ENCODE measurements at places on chromosomes 11 and 22.

- DNase-seq, result peak; percentile 14
Measured at GRCh38 chr22:24969560-24970301, 17.2 kb downstream of the KIAA1671 start.

DNA sequence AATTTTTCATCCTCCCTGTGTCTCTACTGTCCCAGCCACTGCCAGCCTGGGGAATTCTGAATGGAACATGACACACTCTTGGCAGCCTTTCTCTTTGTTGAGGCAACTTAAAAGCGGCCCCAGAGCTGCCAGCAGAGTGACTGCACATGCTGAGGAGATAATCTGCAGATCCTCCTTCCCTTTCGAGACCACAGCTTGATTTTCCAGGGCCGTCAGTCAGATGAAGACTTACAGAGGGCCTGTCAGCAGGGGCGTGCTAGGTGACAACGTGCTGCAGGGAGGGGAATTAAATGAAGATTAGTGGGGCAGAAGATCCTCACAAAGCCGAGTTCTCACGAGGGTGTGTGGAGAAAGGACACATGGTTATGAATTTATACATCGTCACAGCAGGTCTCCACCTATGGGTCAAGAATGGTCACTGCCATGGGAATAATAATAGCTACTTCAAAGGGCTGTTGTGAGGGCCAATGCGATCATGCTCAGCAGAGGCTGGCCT is 193.5 kb upstream of the PITPNB start:
- peak; percentile 71 for DNase-seq

- peak; percentile 85 for DNase-seq
Measured at GRCh38 chr22:28710576-28711191, 30.9 kb downstream of the CHEK2 start.

DNA sequence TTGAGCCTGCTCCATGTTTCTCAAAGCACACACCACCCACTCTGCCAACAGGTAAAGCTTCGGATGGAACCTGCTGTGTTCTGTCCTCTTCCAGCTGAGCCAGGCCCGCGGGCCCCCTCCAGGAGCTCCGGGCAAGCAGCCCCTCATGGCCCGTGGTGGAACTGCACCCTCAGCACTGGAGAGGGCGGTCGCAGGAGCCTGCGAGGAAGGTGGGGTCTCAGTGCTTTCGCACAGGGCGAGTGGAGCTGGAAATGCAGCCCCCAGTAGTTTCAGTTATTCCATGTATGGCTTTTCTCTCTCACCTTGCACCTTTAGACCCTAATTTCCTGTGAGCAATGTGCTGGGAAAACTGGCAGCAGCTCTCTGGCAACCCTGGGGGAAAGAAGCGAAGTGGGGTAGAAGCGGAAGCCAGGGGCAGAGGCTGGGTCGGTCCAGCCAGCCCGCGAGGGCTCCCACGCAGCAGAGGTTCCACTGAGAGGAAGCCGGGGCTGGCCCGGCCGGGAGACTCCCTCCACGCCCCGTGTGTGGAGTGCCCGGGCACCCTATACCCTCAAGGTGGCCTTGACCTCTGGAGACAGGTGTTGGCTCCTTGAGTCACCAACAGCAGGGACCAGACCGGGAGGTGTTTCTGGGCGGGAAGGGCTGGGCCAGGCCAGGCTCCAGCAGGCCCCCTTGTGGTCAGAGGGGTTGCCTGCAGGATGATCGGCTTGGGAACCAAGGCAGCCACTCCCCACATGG is 119.9 kb upstream of the TMEM45B start:
- peak; percentile 33 for DNase-seq

- peak; percentile 89 for DNase-seq
Measured at GRCh38 chr22:35742342-35743100, 24.8 kb downstream of the APOL5 start.

- DNase-seq, result no peak
Measured at GRCh38 chr11:91802475-91802874, 422.1 kb upstream of the FAT3 start.

GRCh38 chr11:32478277-32478731 is 43.0 kb upstream of the WT1 start:
- no peak for DNase-seq

- peak; percentile 43 for DNase-seq
Measured at GRCh38 chr22:30485362-30485988, 13.7 kb upstream of the SEC14L3 start.

- DNase-seq, result no peak
Measured at GRCh38 chr11:119427279-119427678, 4.3 kb upstream of the THY1 start.

GRCh38 chr11:10674911-10675440 is 18.6 kb downstream of the IRAG1 start:
- DNase-seq, result no peak

DNA sequence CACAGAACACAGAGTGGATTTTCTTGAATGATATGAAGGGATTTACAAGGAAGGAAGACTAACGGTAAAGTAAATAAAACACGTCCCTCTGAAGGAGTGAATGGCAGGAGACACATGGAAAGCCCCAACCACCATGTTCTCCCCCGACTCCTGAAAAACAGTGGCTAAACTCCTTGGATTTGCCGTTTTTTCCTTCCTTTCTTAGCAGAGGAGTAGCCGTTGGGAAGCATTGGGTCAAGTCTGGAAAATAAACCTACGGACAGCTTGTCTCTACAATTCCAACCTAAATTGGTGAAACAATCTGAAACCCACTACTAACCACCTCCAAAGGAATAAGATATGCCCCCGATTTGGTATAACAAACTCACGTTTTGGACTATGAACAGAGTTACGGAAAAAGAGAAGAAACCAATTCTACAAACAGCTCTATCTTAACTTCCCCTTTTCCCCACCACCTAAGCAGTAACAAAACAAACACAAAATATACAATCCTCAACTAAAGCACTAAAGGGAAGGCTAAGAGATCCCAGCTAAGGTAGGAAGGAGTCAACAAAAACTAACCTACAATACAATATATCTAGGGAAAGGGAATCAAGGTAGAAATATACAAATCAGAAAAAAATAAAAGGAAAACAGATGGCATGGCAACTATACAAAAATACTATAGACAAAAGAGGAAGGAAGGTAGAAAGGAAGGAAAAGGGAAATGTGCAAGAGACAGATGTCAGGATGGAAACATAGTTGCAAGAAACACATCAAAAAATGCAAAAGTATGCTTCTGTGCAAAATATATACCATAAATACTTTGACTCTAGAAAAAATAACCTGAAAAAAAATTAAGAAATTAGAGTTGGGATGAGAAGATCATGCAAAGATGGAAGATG is 43.8 kb upstream of the LYVE1 start:
- no peak for DNase-seq

GRCh38 chr11:6635082-6635932 is 16.1 kb upstream of the TPP1 start:
- no peak for DNase-seq

DNA sequence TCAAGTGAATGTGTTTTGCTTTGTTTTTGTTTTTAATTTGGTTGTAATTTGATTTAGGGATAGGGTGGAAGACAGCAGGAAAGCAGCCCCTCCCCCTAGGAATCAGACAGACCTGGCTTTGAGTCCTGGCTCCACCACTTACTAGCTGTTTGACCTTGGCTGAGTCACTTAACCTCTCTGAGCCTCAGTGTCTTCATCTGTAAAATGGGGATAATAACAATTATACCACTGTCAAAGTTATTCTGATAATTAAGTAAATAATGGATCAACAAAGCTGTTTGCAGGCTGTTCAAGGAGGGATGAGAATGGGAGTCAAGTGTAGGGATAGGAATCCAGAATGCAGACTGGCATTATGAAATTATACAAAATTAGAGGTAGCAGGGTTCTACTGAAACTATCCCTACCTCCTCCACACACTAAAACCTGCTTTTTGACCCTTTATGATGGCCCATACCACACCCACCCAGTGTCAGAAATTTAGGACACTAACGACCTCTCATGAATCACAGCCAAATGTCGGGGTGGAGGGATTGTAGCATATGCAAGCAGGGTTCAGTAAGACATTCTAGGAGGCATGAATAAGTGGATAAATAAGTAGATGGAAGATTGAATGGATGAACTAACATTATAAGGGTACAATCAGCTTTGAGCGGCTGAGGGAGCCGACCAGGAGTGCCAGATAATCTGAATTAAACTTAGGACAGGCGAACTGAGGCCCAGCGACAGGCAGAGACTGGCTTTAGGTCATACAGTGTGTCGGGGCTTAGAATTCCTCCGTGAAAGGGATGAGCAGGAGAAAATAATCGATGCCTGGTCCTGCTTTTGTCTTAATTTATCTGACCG is 974 bp downstream of the ANAPC15 start:
- peak; percentile 14 for DNase-seq

GRCh38 chr22:17380359-17381087 is 11.3 kb downstream of the CECR2 start:
- no peak for DNase-seq

DNA sequence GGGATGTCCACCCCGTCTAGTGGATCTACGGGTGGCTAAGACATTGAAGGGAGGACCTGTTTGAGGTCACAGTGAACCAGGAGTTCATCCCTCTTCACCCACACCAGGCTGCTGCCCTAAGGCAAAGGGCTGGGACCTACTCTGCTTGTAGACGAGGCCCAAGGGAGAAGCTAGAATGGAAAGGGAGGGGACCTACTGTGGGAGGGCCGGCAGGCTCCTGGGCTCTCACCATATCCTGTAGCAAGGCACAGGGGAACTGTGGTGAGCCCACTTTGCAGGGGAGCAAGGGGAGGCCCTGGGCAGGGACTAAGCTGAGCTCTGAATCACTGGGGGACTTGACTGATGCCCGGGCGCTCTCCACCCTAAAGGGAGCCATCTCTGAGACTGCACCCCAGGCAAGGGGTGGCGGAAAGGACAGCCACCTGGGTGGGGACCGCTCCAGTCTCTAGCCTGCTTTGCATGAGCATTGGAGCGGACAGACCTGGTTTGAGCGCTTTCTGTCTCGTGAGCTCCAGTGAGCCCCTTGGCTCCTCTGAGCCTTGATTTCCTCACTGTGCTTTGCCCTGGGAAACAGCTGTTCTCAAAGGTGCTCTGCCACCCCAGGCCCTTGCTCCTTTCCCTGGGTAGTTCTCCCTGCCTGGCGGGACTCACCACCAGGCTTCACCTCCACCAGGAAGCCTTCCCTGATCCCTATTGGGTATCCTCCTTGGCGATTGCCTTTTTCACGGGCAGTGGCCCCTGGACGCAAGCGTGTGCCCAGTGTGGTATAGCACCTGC is 24.2 kb downstream of the PARVG start:
- no peak for DNase-seq

DNA sequence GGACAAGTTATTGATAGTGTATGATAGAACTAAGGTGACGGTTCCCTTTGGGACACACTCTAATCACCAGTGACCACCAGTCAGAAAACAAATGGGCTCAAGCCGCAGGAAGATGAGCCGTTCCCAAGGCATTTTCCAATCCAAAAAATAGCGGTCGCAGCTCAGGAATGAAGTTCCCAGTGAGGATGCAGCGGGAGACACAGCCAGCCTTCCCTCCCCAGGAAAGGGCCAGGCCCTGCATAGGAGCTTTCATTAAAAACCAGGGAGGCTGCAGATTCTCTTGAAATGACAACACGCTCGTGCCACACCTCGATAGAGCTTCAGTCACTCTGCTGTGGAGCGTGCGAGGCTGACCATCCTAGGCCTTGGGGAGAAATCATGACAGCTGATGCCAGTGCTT is 65.8 kb upstream of the WNT7B start:
- peak; percentile 73 for DNase-seq

DNA sequence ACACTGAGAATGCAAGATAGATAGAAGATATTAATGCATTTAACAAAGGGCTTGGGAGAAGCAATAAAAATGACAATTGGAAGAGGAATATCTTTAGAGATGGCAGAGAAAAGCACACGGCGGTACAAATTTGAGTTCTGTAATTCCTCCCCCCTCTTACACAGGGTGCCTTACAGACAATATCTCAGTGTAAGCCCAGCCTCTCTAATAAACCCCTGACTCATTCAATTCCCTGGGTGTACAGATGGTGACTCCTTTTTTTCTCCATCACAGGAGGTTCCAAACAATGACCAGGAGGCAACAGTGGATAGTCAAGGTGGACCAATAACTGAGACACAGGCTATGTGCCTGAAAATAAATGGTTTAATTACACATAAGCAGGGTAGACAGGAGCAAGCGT is 598.6 kb downstream of the OPCML start:
- no peak for DNase-seq

DNA sequence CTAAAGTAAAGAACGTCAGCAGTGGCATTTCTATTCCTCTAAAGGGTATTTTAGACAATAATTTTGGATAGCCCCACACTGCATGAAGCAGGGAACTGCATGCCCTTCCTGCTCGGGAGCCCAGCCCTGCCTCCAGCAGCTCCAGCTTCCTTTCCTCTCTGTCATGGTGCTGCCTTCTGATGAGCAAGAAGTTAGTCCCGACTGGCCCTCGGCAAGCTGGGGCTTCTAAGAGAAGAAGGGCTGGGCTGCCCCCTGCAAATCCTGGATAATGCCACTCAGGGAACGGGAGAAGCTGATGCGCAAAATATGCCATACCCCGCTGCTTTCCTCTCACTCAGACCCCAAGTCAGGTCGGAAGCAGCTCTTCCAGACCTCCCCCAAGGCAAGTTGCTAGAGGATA is 296.4 kb downstream of the ETS1 start:
- DNase-seq, result peak; percentile 36

- DNase-seq, result no peak
Measured at GRCh38 chr11:117189191-117189940, 9.8 kb upstream of the TAGLN start.

DNA sequence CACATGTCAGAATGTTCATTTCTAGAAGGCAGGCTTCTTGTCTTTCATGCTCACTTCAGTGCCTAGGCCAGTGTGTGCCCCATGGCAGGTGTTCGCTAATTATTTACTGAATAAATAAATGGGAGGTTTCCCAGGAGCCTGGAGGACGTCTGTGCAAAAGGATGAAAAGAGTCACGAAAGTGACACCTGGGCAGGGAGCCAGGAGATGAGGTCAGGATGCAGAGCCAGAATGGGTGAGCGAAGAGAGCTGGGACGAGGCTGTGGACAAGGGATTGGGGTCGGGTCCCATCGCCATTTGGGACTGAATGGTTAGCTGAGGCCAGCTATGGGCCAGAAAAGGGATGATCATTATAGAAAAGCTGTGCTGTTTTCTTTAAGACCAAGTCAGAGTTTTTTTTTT is 560.4 kb downstream of the TBC1D22A start:
- DNase-seq, result no peak

DNA sequence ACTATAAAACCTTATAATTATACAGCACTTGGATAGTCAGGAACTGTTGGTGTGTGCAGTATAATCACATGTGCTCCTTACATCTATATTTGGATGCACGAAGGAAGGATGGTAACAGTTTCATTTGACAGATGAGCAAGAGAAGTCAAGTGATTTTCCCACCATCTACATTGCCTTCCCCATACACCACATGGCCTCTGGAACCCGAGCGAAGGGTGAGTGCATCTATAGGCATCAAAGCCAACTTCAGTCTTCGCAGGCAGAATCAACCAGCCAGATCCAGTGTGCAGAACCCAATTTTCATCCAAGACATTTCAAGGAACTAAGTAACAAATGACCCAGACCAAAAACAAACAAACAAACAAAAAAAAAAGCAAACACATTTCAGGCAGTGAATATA is 85.1 kb upstream of the BLID start:
- DNase-seq, result no peak

DNA sequence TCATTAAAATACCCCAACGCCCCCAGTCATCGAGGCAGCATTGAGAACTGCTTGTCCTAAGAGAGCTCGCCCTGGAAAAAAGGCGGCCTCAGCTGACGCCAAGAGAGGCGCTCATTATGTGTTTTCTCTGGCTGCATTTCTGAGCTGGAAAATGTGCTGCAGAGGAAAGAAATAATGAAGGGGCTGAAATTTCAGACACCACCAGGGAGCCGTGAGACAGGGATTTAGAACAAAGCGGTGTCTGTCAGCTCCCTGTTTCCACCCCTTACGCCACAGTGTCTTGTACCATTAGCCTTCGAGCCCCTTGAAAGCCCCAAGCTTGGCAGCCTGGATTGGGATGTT is 14.4 kb downstream of the USH1C start:
- no peak for DNase-seq

- DNase-seq, result peak; percentile 75
Measured at GRCh38 chr11:107704451-107704850, 7.4 kb downstream of the SLN start.
